GM10248 (cell line): ENCODE measurements at places on chromosomes 3 and 15.

GRCh38 chr3:144663456-144664436 lies 692.1 kb downstream of the DIPK2A start:
- DNase-seq, result no peak

DNA sequence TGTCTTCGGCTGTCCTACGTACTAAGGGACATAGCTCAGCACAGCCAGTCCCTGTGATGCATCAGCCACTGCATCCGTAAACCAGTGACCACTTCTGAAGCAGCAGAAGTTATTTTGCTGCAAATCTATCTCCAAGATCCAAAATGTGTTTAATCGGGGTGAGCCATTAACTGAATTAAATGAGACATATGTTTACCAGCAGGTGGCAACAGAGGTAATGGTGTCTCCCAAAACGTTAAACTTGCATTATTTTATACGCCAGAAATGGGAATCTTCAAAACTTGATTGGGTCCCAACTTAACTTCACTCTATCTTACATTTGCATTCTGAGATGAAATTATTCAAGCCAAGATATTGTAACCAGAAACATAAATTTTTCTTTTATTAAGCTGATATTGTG lies 75.3 kb upstream of the BOC start:
- no peak for DNase-seq

GRCh38 chr3:42262525-42262924 lies 3.5 kb downstream of the CCK start:
- no peak for DNase-seq

DNA sequence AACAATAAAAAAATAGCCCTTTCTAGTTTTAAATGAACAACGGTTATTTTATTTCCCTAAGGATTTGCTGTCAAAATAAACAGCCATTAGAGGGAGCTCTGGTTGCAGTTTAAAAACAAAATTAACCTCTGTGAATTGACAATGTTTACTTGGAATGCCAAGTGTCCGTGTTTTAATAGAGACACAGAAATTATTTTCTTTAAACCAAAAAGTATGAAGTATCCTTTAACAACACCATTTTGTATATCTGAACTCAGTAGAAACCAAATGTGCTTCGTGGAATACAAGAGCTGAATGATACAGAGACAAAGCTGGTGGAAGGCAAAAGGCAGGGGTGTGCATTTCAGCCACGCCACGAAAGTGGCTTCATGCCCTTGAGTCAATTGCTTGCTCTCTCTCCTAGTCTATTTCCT lies 74.4 kb downstream of the MOBP start:
- no peak for DNase-seq
